ENCODE measurements at places on chromosomes 3 and 15.

DNA sequence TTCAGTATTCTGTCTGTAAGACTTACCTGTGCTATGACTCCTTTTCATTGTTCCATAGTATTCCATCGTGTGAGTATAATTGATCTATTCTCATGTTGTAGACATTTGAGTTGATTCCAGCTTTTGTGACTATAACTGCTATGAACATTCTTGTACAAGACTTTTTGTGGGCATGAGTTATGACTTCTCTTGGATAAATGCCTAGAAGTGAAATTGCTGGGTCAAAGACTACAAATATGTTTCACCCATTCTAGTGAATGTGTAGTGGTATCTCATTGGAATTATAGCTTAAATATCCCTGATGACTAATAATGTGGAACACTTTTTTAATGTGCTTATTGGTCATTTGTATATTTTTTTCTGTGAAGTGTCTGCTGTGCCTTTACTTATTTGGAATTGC, 27.6 kb upstream of the NPHP3 start:
- DNase-seq, result no peak

DNA sequence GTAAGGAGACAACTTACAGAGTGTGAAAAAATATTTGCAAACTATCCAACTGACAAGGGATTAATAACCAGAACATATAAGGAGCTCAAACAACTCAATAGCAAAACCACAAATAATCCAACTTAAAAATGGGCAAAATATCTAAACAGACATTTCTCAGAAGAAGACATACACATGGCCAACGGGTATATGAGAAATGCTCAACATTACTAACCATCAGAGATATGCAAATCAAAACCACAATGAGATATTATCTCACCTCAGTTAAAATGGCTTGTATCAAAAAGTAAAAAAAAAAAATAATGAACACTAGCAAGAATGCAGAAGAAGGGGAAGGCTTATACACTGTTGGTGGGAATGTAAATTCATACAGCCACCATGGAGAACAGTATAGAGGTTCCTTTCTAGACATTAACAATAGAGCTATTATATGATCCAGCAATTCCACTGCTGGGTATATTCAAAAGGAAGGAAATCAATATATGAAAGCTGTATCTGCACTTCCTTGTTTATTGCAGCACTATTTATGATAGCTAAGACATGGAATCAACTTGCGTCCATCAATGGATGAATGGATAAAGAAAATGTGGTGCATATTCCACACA, 998.6 kb downstream of the NAALADL2 start:
- no peak for DNase-seq

GRCh38 chr3:141485641-141486495, 959 bp upstream of the RASA2 start:
- no peak for DNase-seq

DNA sequence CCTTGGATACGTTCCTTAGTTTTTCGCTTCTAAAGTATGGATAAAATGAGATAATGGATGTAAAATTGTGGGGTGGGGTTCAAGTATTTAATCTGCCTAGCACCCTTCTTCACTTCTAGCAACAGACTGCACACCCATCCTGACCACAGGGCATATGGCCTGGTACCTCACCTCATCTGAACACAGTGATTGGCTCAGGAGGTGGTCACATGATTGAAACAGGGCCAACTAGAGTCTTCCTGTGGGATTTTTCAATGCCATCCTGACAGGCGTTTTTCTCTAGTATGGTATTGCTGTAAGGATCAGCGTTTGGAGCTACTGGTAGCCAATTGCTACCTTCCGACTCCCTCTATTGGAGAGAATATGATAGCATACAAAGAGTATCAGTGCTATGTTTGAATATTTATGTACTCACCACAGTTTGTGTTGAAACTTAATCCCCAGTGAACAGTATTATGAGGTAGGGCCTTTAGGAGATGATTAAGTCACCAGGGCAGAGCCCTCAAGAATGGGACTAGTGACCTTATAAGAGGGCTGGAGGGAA, 172.2 kb downstream of the PPM1L start:
- no peak for DNase-seq

DNA sequence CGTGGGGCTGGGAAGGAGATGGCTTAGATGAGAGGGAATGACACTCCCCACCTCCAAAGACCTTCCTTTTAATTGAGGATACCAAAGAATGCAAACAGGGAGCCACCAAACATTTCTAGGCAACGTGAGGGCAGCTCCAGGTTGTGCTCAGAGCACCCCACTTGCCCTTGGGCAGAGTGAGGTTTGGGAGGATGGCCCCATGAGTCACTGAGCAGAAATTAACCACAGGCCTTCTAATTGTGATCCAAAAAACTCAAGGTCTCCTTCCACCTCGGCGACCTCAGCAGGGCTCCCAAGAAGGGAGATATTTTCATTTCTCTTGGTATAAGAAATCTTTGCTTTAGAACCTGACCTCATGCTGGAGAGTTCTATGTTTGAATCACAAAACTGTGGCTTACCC, 305.0 kb upstream of the TPM1 start:
- DNase-seq, result no peak

GRCh38 chr3:122476532-122476931, 38.2 kb downstream of the KPNA1 start:
- DNase-seq, result no peak

DNA sequence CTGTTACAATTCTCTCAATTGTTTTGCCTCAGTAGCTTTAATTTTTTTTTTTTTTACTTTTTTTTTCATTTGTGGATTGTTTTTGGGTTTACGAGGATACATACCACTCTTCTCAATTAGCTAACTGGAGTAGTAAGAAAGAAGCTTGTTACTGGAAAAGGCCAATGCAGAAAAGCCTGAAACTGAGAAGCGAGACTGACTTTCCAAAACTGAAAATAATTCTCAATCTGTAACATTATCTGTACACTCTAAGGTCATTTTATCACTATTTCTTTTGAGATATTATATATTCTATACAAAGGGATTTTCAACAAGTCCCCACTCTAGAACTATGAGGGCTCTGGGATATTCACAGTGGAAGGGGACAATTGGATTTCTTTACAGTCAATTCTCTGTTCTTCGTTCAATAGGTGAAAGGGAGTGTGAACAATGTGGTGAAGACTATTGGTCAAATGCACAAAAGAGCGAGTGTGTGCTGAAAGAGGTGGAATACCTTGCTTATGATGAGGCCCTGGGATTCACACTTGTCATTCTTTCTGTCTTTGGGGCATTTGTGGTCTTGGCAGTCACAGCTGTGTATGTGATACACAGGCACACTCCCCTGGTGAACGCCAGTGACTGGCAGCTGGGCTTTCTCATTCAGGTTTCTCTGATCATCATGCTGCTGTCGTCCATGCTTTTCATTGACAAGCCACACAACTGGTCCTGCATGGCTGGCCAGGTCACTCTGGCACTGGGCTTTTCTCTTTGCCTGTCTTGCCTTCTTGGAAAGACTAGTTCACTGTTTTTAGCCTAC, 83.9 kb upstream of the KCNAB1 start:
- no peak for DNase-seq

DNA sequence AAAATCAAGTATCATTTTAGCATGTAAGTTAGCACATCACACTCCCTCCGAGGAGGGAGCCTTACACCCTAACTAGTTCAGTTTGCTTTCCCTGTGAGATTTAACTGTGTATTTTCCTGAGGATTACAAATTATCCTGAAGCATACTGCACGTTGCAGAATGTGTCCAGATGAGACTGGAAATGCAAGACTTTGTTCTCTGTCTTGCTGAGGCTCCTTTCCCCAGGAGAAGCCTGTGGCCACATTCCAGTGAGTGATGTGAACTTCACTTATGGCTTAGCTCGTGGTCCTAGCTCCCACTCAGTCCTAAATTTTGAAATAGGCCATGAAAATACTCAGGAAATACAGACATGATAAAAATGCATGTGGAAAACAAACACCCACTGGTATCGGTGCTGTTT, 23.7 kb downstream of the PDZRN3 start:
- DNase-seq, result no peak

GRCh38 chr15:25422021-25422420, 16.8 kb downstream of the UBE3A start:
- DNase-seq, result no peak

GRCh38 chr3:108822123-108822897, at the start of gene TRAT1:
Gene TRAT1 (plus strand): TSS chr3:108822786. CDS start chr3:108822928, 142 bp downstream.
- DNase-seq, result no peak

- no peak for DNase-seq
Measured at GRCh38 chr15:72199205-72199515, 1.6 kb upstream of the GRAMD2A start.

DNA sequence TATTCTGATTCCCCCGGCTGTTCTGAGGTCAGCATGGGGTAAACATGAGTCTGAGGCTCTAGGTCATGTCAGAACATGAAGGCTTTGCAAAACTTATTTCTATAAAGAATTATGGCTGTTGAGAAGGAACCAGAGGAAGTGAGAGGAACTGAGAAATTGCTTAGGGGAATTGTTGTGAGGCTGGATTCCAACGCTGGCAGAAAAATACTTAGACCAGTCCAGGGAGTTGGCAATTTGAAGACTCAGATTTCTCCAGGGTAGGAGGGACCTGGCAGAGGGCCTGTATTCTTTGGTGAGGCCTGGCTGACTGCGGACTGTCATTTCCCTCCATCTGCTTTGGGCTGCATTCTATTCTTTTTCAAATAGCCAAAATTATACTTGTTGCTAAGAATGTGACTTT, 155.5 kb downstream of the PLD1 start:
- DNase-seq, result no peak

- DNase-seq, result no peak
Measured at GRCh38 chr3:122973893-122974615, 53.5 kb downstream of the SEMA5B start.

GRCh38 chr3:194287374-194287773, 63.8 kb downstream of the CPN2 start:
- no peak for DNase-seq

DNA sequence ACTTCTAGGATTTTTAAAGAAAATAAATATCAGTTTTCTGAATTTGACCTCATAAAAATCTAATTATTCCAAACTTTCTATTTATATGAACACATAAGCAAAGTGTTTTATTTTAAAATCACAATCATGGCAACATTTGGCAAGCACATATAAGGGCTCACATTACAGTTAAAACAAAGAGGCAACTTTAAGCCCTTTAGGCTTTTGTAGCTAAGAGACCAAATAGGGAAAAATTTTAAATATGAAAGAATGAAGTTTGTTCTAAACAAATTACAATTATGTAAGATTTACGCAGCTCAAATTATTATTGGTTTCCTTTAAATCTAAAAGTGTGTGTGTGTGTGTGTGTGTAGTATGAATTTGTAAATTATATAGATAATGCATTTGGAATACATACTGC, 267.0 kb downstream of the ZIC4 start:
- no peak for DNase-seq

GRCh38 chr3:126005951-126006350, 37.0 kb downstream of the ROPN1B start:
- DNase-seq, result no peak

GRCh38 chr15:78991476-78991875, 46.6 kb upstream of the CTSH start:
- DNase-seq, result no peak

DNA sequence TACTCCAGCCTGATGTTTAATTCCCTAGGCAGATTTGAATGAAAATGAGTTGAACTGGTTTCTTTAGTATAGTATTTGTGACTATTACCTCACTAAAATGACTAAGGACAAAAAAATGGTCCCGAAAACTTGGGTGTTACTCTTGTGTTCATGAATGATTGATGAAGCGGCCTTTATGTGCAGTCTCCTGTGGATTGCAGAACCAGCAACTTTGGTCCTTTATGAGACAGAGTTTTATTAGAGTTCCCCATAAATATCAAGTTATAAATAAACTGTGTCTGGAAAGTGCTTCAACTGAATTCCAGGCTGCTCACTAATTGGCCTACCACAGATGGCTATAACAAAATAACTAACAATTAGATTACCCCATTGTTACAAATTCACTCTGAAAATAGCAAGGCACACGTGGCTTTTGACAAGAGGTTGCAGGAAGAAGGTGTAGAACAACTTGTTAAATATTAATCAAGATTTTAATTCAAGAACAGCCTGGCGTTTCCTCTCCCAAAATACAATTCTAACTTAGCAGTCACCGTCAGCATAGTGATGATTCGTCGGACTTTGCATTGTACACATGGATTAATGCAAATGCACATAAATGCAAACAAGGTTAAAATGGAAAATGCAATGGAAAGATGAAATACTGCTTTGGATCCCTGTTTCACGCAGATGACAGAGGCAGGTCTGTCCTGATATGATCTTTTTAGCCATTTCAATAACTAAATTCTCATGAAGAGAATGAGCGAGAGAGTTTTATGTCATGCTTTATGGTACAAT, 567.3 kb upstream of the ZNF717 start:
- DNase-seq, result no peak

DNA sequence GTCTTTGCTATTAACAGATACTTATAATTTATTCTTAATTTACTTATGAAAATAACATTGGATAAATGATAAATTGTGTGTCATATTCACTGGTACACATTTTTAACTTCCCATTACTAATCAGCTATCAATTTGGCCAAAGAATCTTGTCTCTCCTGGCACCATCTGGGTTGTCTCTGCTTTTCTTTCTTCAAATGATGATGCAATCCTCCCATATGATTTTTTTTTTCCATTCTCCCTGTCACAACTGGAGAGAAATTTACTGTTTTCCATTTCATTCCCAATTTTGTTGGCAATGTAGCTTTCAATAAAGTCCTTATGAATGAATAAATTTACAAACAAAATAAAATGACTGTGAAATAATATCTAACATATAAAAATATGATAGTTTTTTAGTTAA, 743.7 kb upstream of the EPHA6 start:
- no peak for DNase-seq

- no peak for DNase-seq
Measured at GRCh38 chr3:60207905-60208304, 1043.3 kb downstream of the FHIT start.

- no peak for DNase-seq
Measured at GRCh38 chr3:135929670-135930069, 35.9 kb upstream of the PPP2R3A start.

DNA sequence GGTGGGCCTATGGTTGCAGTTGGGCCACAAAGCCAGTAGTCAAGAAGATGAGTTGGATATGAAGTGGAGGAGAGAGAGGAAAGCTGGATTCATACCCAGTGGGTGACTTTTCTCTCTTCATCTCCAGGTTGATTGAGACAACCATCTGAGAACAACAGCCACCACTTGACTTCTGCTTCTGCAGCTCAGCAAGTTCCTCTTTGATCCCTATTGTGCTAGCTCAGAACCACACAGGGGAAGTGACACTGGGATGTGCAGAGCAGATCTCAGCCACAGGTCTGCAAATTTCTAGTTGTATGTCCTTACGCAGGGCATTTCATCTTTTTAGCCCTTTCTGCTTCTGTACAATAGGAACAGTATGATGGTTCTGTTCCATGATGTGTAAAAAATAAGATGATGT, 459.2 kb upstream of the ARRDC4 start:
- DNase-seq, result no peak

GRCh38 chr15:31347067-31347975, 20.7 kb downstream of the KLF13 start:
- no peak for DNase-seq

DNA sequence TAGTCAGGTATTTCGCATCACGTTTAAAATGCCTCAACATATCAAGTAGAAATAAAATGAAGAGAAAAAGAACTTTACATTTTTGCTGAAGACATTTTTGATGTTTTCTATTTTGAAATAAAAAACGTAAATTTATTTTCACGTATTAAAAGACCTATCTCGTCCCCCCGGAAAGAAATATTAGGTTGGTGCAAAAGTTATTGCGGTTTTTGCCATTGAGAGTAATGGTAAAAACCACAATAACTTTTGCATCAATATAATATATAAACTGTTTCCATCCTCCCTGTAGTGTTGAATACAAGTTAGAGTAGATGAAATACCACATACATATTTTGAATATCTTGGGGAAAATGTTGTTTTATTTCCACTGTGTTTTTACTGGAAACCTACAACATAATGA, 11.2 kb upstream of the ANO10 start:
- DNase-seq, result no peak

Measured in NCI-H748 treated with DMSO at 0.1 percent for 48 hours (cell line).